ENCODE measurements at places on chromosomes 6 and 20. TPM values are rescaled to one million over a fixed set of nuclear protein-coding genes. Genes with fewer than 3 reads are reported as not detected.

Gene POPDC3
- polyA plus RNA-seq = not detected

Gene GPR63
- 1.2 TPM for polyA plus RNA-seq

Gene SLC2A4RG
- polyA plus RNA-seq = 52.1 TPM

Gene OPN5
- 0.44 TPM for polyA plus RNA-seq

Gene RRAGD
- polyA plus RNA-seq = 32.2 TPM

Gene PSMB1
- 381 TPM for polyA plus RNA-seq

Gene FABP7
- 27.7 TPM for polyA plus RNA-seq

Gene COL9A3
- polyA plus RNA-seq = 1.0 TPM

Gene GNAS-AS1
- polyA plus RNA-seq = 0.64 TPM

Gene CCHCR1
- 19.7 TPM for polyA plus RNA-seq

Gene TOP1
- 27.8 TPM for polyA plus RNA-seq

Gene RIMS4
- polyA plus RNA-seq = 40.6 TPM

Gene LPA
- not detected for polyA plus RNA-seq

Gene OR2J2
- not detected for polyA plus RNA-seq

Gene IL20RA
- not detected for polyA plus RNA-seq

Gene SLC16A10
- polyA plus RNA-seq = 3.7 TPM

Gene RNF39
- polyA plus RNA-seq = not detected

Gene SAMD5
- polyA plus RNA-seq = 14.5 TPM

Gene SIRPB2
- polyA plus RNA-seq = not detected

Gene MAPK13
- polyA plus RNA-seq = 1.8 TPM

Gene HLA-DQA2
- polyA plus RNA-seq = not detected

Gene TMEM217
- not detected for polyA plus RNA-seq

Gene ASIP
- polyA plus RNA-seq = not detected

Gene CYP24A1
- polyA plus RNA-seq = not detected

Gene SPTLC3
- polyA plus RNA-seq = not detected

Gene TMEM63B
- polyA plus RNA-seq = 49.9 TPM

Gene ZNF311
- polyA plus RNA-seq = 4.7 TPM

Gene SLC22A2
- polyA plus RNA-seq = not detected

Gene TMEM74B
- 155 TPM for polyA plus RNA-seq

Gene PXT1
- not detected for polyA plus RNA-seq

Gene FRMD1
- polyA plus RNA-seq = not detected

Gene SLCO4A1
- 3.5 TPM for polyA plus RNA-seq

Gene CST7
- polyA plus RNA-seq = not detected

Gene RFX6
- polyA plus RNA-seq = not detected

Gene RIPPLY2
- polyA plus RNA-seq = 5.0 TPM

Gene CLDN20
- not detected for polyA plus RNA-seq

Gene KCNK15
- not detected for polyA plus RNA-seq

Gene C6orf163
- 1.8 TPM for polyA plus RNA-seq

Gene TBXT
- not detected for polyA plus RNA-seq

Data from neural cell (in vitro differentiated cells).